Right forelimb (tissue), 1 donor: ENCODE measurements at places on chromosomes 16 and 17.

DNA sequence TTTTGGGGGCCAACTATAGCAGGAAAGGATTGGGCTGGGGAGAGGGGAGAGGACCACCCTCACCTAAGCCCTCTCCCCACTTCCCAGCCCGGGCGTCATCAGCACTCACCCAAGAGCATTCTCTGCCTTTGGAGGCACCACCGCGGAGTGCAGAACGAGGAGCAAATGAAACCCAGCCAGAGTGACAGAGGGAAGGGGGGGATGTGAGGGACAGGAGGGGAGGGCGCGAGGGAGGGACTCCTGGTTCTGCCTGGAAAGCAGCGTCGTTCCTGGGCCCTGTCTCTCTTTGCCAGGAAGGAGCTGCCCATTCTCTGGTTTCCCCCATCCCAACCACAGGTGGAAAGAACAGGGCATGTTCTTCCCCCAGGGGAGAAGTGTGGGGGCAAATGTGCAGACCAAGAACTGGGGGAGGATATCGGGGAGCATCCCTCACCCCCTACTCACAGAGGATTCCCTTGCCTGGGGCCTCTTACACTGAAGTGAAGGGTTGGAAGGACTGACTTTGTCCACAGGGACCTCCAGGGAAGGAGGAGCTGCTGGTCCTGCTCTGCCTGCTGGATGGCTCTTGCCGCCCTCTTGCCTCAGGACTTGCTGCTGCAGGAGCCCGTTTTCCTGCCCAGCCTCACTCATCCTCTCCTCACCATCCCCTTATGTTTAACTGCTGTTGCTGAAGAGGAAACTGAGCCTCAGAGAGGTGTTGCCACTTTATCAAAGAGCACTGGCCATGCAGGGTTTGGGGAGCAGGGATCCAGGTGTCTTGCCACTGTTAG is 3.5 kb upstream of the C17orf113 start:
- DNase-seq, result no peak

- DNase-seq, result no peak
Measured at GRCh38 chr17:37614391-37614790, 5.2 kb upstream of the SYNRG start.

DNA sequence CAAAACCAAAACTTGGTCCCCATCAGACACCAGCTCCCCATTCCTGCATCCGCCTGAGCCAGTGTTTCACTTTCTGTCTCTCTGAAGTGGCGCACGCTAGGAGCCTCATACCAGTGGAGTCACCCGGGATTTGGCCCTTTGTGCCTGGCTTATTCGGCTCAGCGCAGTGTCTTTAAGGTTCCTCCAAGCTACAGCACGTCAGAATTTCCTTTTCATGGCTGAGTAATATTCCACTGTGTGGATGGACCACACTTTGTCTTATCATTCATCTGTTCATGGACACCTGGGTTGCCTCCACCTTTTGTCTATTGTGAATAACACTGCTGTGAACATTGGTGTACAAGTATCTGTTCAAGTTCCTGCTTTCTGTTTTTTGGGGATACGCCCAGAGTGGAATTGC is 45.2 kb upstream of the CHMP6 start:
- DNase-seq, result no peak

DNA sequence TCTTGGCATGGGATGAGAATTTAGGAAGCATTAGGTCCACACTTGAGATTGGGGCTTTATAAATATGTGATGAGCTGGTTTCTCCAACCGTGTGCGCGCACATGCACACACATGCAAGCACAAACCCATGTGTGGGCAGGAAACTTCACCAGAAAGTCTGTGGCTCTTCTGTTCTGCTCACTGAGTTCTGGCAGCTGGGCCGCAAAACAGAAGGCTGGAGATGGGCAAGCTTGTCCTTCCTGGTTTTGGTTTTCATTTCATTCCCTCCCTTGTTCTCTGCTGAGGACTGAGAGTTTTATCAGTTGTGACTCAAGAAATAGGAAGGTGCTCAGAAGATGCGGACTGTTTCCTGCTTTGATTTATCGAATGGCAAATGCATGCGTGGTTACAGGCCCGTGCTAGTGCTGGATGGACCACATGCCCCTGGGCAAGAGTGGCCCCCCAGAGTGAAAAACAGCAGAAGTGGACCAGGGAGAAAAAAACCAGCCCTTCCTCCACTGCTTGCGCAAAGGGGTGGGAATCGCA is 14.1 kb downstream of the MAP3K14 start:
- DNase-seq, result no peak

- DNase-seq, result no peak
Measured at GRCh38 chr17:80122926-80123505, 21.6 kb downstream of the GAA start.

DNA sequence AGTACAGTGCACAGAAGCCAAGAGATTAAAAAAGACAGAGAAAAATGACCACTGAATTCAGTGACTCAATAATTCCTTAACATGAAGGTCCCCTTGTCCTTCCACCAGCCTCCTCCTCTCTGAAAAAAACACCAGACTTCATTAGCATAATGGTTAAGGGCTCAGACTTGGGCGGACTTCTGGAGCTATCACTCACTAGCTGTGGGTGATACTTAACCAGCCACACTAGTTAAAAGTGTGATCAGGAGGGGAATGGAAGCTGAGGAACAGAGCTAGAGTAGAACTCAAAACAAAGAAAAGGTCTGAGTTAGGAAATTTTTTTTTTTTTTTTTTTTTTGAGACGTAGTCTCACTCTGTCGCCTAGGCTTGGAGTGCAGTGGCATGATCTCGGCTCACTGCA is 23.2 kb downstream of the ZNF652 start:
- no peak for DNase-seq

- DNase-seq, result no peak
Measured at GRCh38 chr17:15954222-15954621, 9.3 kb downstream of the ADORA2B start.

GRCh38 chr17:14922411-14922810 is 342.7 kb downstream of the PMP22 start:
- no peak for DNase-seq

DNA sequence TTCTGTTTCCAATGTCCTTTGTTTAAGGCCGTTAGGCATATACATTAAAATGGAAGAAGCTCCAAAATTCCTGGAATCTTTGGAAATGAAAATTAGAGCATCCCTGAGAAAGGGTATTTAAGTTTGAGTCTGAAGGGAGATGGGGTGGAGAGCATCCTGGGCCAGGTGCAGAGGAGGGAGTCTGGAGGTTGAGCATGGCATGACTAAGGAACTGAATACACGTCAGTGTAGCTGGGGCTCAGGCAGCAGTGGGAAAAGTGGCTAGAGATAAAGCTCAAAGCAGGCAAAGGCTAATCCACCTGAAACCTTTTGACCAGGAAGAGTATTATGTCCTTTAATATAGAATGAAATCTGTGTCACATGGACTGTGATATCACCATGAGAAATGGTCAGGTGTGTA is 669.0 kb upstream of the RBFOX1 start:
- DNase-seq, result no peak

DNA sequence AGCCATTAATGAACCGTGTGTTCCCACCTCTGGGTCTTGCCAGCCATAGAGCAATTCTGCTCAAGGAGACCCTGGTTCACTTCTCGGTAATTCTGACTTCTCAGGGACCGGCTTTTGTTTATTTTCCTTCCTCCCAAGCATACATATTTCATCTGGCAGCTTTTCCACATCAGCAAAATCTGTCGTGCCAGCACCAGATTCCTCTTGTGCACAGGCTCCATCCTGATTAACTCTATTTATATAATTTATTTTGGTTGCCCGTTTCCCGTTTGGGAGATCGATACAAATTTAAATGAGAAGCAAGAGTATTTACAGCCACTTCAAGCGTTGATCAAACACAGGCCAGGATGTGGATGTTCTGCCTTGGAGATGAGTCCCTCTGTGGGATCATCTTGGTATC is 161.9 kb upstream of the XYLT1 start:
- DNase-seq, result no peak

GRCh38 chr16:588639-588888 is 1.3 kb upstream of the RAB40C start:
- peak; percentile 70 for DNase-seq

DNA sequence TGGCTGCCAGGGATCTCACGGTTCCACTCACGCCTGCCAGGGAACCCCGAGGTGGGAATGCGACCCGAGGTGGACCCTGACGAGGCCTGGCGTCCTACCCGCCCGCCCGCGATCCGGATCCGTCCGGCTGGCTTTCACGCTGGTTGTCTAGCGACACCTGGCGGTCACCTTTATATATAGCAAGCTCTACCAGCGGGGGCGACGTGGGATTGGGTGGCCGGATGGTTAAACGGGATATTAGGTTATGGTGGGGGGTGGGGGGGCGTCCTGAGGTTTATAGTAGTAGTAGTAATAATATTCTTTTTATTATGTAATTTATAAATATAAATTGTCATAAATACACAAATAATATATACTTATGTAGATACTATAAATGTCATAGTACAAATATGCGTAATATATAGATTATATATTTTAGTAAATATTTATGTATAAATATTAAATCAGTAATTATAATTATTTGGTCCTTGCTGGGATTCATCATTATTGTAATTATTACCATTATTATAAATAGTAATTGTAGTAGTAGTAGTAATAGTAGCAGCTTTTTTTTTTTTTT is 136.9 kb downstream of the KCNJ12 start:
- peak; percentile 86 for DNase-seq

GRCh38 chr16:22214889-22215288 is 8.8 kb downstream of the EEF2K start:
- no peak for DNase-seq

DNA sequence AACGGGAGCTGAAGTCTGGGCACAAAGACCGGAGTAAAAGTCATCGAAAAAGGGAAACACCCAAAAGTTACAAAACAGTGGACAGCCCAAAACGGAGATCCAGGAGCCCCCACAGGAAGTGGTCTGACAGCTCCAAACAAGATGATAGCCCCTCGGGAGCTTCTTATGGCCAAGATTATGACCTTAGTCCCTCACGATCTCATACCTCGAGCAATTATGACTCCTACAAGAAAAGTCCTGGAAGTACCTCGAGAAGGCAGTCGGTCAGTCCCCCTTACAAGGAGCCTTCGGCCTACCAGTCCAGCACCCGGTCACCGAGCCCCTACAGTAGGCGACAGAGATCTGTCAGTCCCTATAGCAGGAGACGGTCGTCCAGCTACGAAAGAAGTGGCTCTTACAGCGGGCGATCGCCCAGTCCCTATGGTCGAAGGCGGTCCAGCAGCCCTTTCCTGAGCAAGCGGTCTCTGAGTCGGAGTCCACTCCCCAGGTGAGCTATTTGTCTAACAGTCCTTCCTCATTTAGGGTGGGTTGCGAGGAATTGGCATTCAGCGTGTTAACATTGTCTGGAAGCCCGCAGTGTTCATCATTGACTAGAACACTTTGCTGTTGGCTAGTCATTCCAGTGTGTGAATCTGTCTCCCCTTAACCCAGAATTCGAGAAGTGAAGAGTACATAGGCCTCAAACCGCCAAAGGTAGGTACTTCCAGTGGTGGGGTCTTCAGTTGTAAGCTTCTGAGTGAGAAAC is 1.5 kb downstream of the CDK12 start:
- DNase-seq, result no peak

DNA sequence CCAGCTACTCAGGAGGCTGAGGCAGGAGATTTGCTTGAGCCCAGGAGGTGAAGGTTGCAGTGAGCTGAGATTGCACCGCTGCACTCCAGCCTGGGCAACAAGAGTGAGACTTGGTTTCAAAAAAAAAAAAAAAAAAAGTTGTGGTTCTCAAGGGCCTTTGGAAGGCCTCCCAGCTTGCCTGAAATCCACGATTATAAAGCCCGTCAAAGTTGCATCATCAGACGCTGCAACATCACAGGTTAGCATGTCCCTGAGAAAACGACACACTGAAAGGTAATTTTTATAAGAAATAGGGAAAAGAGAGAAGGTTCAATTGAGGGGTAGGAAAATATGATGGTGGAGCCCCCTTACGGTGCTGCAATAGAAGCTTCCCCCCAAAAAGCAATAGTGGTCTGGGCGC is 4.6 kb upstream of the LYZL6 start:
- no peak for DNase-seq

DNA sequence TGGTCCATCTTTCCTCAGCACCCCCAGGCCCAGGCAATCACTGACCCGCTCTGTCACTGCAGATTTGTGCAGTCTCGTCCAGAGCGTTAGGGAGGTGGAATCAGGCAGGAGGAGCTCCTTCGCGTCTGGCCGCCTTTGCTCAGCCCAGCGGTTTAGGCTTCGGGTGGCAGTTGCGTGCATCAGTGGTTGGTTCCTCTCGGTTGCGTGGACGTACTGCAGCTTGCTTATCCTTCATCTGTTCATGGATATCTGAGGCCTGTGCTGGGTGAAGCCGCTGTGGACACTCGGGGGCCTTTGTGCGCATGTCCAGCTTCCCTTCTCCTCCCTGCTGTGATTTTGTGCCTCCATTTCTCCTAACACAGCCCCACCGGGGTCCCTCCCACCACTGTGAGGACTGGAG is 4.7 kb upstream of the P2RX1 start:
- DNase-seq, result no peak

DNA sequence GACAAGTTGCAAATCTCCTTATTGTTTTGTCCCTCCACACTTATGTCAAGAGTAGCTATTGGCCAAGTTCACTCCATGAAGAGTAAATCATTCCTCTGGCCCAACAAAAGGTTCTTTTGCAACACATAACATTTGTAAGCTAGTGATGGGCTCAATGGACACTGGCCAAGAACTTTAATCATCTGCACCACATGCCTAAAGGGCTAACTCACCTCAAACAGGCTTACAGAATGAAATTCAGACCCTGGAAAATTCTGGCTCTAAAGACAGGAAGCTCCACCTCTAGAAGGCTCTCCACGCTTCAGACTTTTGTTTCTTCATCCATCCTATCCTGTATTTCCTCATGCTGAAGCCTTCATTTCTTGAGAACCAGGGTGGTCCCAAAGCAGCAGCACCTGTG is 10.9 kb upstream of the ANKFN1 start:
- no peak for DNase-seq

- no peak for DNase-seq
Measured at GRCh38 chr16:21028728-21029127, 121.9 kb downstream of the DNAH3 start.

DNA sequence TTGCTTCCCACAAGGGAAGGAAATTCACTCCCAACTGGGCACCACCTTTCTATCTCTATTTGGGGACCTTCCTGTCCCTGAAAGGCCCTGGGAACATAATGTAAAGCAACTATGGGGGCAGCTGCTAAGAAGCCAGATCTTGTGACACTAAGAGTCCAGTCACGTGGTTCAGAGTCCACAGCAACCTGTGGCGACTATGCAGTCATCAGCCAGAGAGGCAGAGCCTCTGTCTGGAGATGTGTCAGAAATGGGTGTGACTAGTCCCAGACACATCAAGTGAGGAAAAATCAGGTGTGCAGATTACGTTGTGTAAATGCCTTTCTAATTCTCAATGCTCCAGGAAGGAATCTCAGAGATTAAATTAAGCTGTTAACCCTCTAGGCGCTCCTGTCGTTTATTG is 26.6 kb upstream of the SKAP1 start:
- DNase-seq, result no peak

GRCh38 chr17:55273579-55274354 is 9.0 kb downstream of the HLF start:
- DNase-seq, result peak; percentile 72

- DNase-seq, result no peak
Measured at GRCh38 chr17:30347488-30347887, 13.6 kb upstream of the TMIGD1 start.

GRCh38 chr16:4388271-4389021 is 16.8 kb downstream of the VASN start:
- peak; percentile 45 for DNase-seq

GRCh38 chr16:57411362-57411976 is 6.9 kb downstream of the CCL17 start:
- no peak for DNase-seq

GRCh38 chr17:41009301-41009760 is 403 bp upstream of the KRTAP3-1 start:
- no peak for DNase-seq
